CD8-positive, alpha-beta memory T cell (primary cell): ENCODE measurements at places on chromosomes 6 and 20. TPM values are rescaled to one million over a fixed set of nuclear protein-coding genes. Genes with fewer than 3 reads are reported as not detected.

DNA sequence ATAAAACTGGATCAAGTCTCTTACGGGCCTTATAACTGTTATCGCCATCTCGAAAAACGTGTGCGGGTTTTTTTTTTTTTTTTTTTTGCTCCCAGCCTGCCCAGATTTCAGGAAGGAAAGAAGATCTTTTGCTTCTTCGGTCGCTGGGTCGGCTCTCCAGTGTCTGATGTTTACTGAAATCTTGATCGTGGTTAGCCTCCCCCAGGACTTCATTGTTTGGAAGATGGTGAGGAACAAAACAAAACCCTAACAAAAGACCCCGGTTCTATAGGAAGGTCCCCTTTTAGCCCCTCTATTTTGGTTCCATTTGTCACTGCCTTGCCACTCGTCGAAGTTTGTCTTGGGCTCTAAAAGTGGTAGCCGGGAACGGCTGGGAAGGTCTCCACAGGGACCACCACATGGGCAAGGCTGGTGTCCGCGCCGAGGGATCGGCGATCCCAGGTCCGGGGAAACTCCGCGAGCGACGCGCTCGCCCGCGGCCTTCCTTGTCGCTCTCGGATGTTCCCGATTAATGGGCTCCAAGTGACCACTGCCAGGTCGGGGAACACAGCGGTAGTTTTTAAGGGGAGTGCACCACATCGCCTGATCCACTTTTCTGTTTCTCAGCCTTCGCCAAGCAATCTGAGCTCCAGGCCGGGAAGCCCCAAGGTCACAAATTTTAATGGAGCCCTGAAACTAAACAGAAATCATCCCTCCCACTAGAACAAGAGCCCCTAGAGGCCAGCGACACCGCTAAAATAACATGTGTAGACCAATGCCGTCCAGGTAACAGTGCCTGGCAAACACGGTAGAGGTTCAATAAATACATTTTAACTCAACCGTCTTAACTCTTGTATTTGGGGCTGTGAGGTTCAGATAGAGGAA lies 27.0 kb downstream of the TRIM27 start:
- peak; percentile 13 for DNase-seq
- H3K27me3 ChIP-seq, result no peaks in the 10 kb centered on the region
- H3K36me3 ChIP-seq, result peaks cover 6% of the 10 kb centered on the region
- peak overlapping the region; percentile 91 for H3K4me3 ChIP-seq

DNA sequence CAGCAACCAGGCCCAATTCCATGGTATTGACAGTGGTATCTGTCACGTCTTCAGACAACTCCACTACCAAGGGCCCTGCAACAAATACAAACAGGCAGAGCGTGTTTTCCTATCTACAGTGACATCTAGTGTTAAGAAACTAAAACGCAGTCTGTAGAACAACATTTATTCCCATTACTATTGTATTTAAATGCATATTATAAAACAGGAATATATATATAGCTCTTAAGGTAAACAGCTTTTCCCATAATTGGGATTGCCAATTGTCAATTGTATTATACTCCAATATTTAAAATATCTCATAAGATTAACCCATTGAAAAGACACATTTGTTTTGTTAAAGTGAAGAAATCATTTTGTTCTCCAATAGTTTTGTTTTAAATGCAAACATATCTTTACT lies 97.2 kb downstream of the KIF16B start:
- H3K27me3 ChIP-seq, result no peaks in the 10 kb centered on the region
- no peaks in the 10 kb centered on the region for H3K4me1 ChIP-seq
- peaks cover 4% of the 10 kb centered on the region for H3K36me3 ChIP-seq
- no peak overlapping the region for H3K27ac ChIP-seq
- no peak for DNase-seq
- no peak overlapping the region for H3K4me3 ChIP-seq

DNA sequence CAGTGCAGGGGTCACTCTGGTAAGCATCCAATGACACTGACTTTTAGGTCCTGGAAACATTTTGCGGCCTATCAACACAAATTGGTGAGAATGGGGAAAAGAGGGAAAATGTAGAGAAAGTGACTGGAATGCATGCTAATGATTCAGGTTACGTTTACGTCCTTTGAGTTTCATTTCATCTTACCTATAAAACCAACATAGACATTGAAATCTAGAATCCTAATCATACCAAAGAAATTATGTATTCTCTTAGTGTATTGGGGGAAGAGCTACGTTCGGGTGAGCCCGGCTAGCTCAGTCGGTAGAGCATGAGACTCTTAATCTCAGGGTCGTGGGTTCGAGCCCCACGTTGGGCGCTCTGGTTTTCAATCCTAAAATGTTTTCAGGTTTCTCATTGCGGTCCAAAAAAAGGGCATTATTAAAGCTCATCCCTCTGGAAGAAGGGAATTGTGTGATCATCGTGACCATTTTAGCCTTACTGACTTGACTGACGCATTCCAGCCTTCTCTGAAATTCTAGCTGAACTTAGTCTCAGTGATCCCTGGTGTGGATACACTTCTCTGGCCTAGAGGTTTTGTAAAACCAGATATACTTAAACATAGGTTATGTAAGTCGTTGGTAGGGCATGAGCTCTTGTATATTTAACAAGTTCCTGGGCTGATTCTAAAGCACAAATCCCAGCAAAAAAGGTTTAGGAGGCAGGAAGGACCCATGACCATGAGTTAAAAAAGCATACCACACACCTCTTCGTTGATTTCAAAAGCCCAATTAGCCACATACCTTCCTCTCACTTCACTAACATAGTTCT lies 18.3 kb downstream of the HMGN4 start:
- no peaks in the 10 kb centered on the region for H3K36me3 ChIP-seq
- H3K4me3 ChIP-seq, result no peak overlapping the region
- peaks cover 11% of the 10 kb centered on the region for H3K4me1 ChIP-seq
- no peaks in the 10 kb centered on the region for H3K27me3 ChIP-seq
- no peak overlapping the region for H3K27ac ChIP-seq
- DNase-seq, result peak; percentile 38

- H3K27me3 ChIP-seq, result no peaks in the 10 kb centered on the region
- no peaks in the 10 kb centered on the region for H3K4me1 ChIP-seq
- H3K4me3 ChIP-seq, result no peak overlapping the region
- no peaks in the 10 kb centered on the region for H3K36me3 ChIP-seq
These were observed 13.4 kb upstream of the MRGBP start for GRCh38 chr20:62782893-62783278.

GRCh38 chr6:10411131-10411970 lies 3.5 kb downstream of the TFAP2A start:
- H3K27me3 ChIP-seq, result peaks cover 54% of the 10 kb centered on the region
- no peak overlapping the region for H3K27ac ChIP-seq
- H3K4me3 ChIP-seq, result peak overlapping the region; percentile 77
- peaks cover 27% of the 10 kb centered on the region for H3K4me1 ChIP-seq
- no peak for DNase-seq

DNA sequence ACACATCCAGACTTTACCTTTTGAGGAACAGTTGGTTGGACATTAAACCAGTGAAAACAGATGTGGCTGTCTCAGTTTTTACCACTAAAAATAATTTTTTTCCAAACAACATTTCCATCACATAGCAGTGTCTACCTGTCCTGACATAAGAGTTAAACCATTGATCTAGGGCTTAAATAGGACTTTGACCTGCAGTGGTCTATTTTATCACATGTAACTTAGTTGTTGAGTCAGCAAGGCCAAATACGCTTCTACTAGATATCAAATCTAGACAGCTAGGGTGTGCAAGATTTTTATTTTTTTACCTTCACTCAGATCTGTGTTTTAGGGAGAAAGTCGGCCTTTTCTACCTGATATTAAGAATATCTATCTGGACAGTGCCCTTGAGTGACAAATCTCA lies 88.8 kb upstream of the ZFP64 start:
- H3K4me3 ChIP-seq, result no peak overlapping the region
- DNase-seq, result no peak
- H3K27ac ChIP-seq, result no peak overlapping the region
- no peaks in the 10 kb centered on the region for H3K36me3 ChIP-seq

KIF6 gene
- not detected for total RNA-seq

RALGAPB gene
- 33.8 TPM for total RNA-seq

VWA7 gene
- total RNA-seq, result 1.7 TPM

FAM229B gene
- total RNA-seq, result 8.7 TPM

GJA10 gene
- total RNA-seq, result not detected

CYB5R4 gene
- total RNA-seq, result 33.6 TPM

SFT2D1 gene
- total RNA-seq, result 54.0 TPM
